NCI-H146 (cell line): ENCODE measurements at places on chromosomes 2 and 18.
A peak's percentile ranks its signal among the peaks of the same experiment; 100 is the strongest.

GRCh38 chr2:96267159-96267971, 1.3 kb downstream of the CIAO1 start:
- peak; percentile 43 for DNase-seq

DNA sequence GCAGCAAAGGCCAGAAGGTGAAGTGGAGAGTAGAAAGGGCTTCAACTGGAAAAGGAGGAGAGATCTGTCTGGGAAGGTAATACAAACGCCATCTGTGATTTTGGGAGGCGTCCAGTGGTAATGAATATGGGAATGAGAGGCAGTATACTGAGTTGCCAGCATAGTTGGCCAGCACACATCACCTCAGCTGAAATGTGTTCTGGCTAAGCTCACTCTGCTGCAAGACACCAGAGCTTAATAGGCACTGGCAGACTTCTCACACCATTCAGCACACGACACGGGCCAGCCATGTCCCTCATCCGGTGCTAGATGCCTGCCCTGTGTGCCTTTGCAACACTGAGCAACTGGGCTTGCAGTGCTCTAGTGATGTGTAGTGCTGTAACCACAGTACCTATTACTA, 277.1 kb downstream of the PIEZO2 start:
- DNase-seq = no peak

GRCh38 chr18:79940126-79940813, 11.2 kb downstream of the SLC66A2 start:
- no peak for DNase-seq

DNA sequence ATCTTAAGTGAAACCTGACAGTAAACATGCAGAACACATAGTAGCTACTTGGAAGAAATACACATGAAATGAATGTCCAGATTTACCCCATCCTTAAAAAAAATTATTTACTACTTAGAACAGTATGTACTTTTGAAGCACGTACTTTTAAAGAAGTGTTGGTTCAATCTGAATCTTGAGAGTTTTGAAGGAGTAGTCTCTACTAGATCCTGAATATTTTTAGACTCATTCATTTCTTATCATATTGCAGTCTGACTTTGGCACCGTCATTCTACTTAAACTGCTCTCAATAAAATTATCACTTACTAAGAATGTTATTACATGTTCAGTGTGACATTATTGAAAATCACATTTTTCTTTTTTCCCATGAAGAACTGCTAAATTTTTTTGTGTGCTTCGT, 187.8 kb downstream of the DPP4 start:
- DNase-seq = no peak

GRCh38 chr2:102286041-102286440, 25.3 kb upstream of the IL1RL1 start:
- DNase-seq = no peak

DNA sequence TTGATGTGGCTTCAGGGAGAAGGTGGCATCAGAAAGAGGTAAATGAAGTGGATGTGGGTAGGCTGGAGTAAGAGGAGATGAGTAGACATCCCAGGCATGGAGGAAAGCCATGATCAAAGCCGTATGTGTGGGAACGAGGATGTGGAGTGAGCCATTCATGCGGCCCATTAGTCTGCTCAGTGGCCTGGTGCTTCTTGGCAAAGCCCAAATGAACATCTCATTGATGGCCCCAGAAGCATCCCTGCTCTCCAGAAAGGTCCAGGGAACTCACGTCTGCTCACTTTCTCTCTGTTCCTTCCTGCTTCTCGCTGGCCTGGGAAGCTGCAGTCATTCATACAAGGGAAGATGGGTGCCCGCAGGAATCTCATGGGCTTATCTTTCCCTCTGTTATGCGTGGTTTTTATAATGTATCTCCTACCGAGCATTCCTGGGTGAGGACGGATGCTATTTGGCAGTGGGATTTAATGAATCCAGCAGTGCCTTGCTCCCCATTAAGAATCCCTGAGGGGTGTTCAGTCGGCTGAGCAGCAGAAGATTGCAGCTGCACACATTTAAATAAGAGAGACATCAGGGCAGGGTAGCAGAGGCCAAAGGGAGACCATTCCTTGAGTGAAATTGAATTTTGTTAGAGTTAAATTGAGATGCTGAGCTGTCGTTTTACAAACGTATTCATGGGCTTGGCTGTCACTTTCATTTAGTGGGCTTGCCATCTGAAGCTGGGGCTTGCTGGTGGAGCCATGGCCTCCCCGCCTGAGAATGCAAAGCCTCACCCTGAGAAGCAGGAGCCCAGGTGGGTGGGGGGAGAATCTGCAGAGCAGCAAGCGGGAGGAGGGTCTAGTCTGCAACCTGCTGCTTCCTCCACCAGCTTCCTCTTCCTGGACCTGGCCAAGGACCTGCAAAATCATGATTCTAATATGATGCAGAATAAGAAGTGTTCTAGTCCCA, 64.5 kb downstream of the LYPD1 start:
- no peak for DNase-seq

GRCh38 chr2:232502911-232503808, 15.5 kb upstream of the ECEL1 start:
- DNase-seq = peak; percentile 20

GRCh38 chr2:2664989-2665833, 334.1 kb upstream of the MYT1L start:
- DNase-seq = no peak

GRCh38 chr2:207395535-207396251, 134.1 kb upstream of the CREB1 start:
- no peak for DNase-seq

DNA sequence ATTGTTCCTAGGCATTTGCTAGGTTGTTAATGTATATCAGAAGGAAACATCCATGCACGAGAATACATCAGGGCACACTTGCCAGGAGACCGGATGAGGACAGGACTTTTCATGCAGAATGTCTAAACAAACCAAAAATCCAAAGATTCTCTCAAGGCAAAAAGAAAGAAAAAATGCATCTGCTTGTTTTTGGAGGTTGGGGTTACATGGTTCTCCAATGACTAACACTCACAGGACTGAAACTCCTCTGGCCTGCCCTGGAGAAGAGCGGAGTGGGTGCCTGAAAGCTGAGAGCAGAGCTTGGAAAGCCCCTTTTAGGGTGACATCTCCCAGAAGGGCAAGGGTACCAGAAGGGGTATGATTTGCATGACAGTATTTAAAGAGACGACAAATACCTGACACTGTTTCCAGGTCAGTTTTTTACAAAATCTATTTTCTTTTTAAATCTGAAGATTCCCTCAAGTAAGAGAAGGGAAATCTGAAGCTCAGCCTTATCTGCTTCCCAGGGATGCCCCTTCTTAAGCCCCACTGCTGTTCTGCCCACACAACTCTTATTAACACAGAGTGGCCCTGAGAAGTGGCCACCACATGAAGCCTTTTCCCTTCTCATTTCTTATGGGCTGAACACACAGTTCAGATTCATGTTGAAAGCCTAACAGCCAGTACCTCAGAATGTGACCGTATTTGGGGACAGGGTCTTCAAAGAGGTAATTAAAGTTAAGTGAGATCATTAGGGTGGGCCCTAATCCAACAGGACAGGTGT, 216.4 kb downstream of the STK39 start:
- no peak for DNase-seq

- no peak for DNase-seq
Measured at GRCh38 chr2:190947711-190948251, 66.2 kb downstream of the STAT1 start.

- DNase-seq = peak; percentile 68
Measured at GRCh38 chr18:46334868-46335281, 230.7 kb downstream of the HAUS1 start.

DNA sequence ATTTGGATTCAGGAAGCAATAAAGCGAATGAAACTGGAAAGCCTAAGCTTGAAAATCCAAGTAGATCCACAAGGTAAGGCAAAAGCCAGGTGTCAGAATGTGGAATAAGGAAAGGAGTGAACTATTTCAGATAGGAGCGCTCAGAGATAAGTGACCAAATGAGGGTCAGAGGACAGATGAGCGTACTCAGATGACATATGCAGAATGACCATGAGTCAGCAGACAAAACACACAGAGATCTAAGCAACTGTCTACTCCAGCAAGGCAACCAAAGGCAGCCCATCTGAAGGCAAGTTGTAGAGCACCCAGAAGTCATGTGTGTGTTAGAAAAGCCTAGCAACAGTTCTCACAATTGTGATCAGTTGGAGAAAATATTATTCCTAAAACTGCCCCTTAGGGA, 548.4 kb upstream of the FSHR start:
- DNase-seq = no peak

GRCh38 chr2:117718048-117718447, 96.4 kb upstream of the DDX18 start:
- DNase-seq = no peak

DNA sequence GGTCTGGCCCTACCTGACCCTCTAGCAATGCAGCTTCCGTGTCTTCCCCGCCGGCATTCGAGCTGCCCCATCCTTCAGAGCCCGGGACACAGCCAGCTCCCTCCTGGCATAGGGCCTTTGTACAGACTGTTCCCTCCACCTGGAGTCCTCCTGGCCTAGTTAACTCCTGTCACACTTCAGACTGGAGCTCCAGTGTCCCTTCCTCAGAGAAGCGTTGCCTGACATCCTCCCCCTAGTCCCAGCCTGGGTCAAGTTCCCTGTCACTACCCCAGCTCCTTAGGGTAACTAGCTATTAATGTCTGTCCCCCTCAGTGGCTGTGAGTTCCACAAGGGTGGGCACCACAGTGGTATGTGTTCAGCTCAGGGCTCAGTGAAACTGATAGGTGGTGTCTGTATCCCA, 45.5 kb upstream of the LOXHD1 start:
- no peak for DNase-seq

DNA sequence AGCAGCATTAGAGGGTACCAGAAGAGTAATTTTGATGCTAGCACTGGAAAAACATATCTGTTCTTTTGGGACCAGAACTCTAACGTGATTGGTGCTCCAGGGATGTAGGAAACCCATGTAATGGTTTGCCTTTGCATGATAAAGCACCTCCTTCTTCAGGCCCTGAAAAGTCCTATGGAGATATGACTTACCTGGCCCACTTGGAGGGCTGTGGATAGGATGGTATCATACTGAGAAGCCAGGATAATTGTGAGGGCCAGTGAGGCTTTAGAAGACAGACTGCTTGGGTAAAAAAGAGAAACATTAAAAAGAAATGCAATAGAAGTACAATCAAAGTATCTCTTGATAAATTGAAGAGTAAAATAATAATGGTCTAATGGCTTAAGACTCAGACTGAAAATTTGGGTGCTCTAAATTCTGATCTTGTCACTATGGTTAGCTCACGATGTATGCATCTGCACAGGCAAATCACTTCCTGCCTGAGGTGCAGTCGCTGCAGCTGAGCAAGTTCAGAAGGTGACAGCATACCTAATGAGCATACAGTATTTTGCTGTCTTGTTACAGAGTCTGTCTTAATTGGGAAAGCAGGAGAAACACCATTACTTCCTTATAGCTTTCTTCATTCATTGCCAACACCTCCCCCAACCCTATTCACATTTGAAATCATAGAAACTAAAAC, 371.5 kb downstream of the NUP35 start:
- peak; percentile 29 for DNase-seq

DNA sequence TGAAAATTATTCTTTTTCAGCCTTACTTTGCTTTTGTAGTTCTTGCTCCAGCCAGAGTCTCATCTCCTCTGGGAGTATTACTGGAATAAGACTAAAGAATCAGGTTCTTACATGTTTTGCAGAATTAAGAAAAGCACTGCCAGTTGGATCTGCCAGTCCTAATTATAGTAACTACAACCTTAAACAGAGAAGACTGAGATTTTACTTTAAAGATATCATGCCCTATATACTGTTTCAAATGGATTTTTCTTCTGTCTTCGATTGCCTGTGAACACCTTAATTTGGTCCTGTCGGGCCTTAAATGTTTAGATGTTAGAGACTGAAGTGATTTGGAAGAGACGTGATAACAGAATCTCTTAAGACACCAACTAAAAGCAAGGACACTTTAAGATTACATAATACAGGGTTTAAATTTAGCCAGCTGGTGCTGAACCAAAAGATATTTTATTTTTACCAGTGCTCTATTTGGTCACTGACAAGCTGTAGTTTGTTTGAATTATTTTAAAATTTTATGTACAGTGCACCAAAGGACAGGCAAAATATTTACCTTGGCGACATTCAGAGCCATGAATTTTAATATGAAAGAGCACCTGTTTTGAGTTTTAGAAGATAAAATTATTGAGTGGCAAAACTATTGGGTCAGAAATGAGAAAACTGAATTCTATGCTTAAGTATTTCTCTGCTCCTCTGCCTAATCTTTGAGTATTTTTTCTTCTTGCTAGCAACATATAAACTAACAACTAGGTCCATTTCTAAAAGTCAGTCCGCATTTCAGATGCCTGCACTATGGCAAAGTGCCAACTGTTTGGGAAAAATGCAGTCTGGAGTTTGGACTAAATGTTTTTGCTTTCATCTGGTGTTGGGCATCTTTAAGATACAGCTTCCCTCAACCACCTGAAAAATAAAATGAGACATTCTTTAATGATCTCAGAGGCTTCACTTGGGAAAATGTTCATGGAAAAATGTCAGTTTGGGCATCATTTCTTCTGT, 300.0 kb downstream of the XIRP2 start:
- no peak for DNase-seq

DNA sequence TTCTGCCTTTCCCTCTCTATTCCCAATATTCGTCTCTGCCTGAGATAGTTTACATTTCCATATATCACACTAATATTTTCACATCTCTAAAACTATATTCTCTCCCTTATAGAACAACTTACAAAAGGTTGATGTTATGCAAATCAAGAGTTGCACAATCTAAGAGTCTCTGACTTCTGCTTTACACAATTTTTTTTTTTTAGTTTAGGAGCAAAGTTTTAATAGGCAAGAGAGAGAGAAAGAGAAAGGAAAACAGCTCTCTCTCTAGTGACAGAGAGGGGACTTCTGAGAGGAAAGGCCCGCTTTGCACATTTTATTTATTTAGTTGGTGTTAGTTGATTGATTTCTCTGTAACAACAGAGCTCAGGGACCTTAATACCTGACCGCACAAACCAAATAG, 380.2 kb downstream of the TXNL1 start:
- DNase-seq = no peak

DNA sequence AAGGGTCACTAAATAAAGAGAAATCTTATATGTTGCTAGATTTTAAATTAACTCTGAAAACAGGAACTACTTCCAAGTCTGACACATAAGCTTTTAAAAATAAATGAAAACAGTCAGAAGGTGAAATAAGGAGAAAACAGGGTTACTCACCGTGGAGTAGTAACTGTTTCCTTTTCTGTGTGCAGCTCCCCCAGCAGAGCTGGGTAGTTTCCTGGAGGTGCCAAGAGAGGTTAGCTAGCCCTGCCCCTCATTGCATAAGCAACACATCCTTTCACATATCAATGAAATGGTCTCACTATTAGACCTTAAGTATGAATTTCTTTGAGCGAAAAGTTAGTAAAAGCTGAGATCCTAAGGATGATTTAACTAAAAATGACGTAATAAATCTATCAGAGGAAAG, 54.0 kb upstream of the GPR75 start:
- DNase-seq = no peak

DNA sequence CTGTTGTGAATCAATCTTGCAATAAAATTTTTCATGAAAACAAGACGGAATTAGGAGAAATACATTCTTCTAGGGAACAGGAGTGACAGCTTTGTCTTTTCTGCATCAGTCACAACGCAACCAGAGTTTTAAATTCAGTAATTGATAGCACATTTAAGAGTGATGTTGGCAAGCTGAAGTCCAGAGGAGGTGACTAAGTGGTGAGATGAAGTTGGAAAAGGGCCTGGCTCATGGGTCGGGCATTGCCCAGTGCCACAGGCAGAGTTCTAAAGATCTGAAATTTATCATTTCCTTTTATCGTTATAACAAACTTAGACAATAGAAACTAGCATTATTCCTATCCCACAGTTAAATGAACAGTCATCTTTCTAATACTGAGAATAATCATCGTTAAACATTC, 764.6 kb upstream of the ZEB2 start:
- no peak for DNase-seq

- DNase-seq = no peak
Measured at GRCh38 chr18:36850527-36851201, 21.7 kb downstream of the KIAA1328 start.
